ENCODE measurements at places on chromosomes 7 and 10.

DNA sequence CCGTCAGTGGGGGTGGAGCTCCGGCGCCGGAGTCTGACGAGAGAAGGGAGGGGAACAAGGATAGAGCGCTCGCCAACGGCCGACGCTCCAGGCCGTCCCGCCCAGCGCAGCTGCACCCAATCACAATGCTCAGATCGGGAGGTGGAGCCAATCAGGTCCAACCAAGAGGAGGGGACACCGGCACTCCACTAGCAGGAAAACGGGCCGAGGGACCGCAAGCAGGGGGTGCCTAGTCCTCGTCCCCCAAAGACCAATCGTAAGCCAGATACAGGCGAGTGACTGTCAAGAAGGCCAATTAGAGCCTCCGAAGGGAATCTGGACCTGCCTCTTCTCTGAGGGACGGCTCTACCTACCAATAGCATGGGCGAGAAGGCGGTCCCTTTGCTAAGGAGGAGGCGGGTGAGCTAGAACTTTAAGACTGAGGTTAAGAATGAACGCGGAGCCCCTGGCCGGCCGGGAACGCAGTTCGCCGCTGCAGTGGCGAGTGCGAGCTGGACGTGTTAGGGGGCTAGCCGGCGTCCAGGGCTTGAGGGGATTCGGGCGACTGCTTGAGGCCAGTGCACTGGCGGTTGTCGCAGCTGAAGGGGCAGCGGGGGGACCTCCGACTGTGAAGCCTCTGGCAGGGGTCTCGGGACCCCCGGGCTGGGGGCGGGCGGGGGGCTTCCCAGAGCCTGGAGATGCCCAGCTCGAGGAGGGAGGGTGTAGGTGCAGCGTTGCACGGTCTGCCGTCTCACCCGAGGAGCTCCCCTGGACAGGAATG lies at the start of gene FBXO24:
Gene FBXO24, plus strand, starts transcription at position 63 of the 760 bp plus-strand sequence. Its CDS starts 298 bp downstream, at position 361.
- DNase-seq: peak; percentile 100

- DNase-seq: no peak
These were observed 483.7 kb upstream of the LRRN3 start for GRCh38 chr7:110607050-110607857.

GRCh38 chr10:69262292-69262751 lies 16.0 kb upstream of the HK1 start:
- no peak for DNase-seq

DNA sequence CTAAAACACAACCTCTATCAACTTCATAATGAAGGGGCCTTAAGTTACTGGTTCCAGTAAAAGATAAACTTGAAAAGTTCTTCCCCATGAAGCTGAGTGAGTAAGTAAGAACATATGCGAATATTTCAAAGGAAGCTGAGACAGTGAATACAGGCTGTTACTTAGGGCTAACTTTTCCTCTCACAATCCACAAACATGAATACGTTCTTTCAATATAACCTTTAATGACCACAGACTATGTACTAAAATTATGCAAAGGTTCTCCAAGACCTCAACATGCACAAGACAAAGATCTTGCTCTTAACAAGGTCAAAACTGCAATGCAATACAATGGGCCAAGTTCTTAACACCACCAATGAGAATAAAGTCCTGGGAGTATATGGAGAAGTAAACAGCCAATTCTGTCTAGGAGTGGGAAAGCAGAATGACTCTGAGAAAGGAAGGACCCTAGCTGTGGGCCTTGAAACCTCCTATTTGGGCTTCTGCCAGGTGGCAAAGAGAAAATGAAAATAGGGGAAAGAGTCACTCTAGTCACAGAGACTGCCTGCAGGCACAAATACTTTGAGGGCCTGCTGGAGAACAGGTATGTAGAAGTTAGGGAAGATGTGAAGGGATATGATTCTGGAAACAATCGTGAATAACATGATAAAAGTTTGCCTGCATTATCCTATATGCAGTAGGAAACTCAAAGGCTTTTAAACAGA lies 43.7 kb downstream of the OSBPL3 start:
- DNase-seq: no peak

DNA sequence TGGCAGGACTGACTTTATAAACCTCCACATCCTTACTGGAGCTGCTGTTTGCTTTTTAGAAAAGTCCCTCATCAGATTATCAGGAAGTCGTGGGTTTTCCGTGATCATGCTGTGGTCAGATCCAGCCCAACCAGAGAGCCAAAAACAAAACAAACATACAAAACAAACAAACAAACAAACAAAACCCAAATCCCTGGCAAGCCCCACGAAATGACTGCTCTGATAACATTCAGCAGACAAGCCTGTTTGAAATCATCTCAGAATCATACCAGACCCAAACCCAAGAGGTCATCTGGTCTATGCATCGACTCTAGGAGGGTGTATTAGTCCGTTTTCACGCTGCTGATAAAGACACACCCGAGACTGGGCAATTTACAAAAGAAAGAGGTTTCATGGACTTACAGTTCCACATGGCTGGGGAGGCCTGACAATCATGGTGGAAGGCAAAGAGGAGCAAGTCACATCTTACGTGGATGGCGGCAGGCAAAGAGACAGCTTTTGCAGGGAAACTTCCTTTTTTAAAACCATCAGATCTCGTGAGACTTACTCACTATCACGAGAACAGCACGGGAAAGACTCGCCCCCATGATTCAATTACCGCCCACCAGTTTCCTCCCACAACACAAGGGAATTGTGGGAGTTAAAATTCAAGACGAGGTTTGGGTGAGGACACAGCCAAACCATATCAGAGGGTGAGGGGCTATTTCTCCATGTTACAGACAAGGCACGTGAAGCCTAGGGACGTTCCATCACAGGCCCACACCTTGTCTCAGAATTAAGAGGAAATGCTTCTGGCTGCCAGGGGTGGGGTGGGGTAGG lies 85.7 kb downstream of the PARP12 start:
- no peak for DNase-seq

- no peak for DNase-seq
These were observed 55.8 kb downstream of the TACC2 start for GRCh38 chr10:122044713-122045112.

- no peak for DNase-seq
These were observed 131.6 kb downstream of the PDE1C start for GRCh38 chr7:31938650-31939049.

GRCh38 chr10:3714967-3715366 lies 70.0 kb downstream of the KLF6 start:
- DNase-seq: no peak

- DNase-seq: no peak
These were observed 236.4 kb downstream of the WDR37 start for GRCh38 chr10:1292611-1293031.

DNA sequence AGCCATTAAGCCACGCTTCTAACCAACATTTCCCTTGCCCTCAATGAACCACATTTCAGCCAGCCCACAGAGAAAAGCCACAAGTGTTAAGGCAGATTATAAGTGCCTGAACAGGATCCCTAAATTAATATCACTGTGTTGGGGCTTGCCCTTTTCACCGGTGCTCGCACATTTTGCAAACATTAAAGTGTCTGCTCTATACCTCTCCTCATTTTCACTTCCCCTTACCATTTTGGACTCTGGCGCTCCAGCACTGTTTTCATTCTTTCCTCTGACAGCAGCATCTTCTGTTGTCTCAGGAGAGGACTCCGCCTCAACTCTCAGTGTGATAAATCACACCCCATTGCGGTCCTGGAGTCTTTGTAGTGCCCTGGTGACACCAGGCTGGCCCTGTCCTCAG lies 274.2 kb downstream of the BAMBI start:
- DNase-seq: no peak

- no peak for DNase-seq
These were observed 133.6 kb downstream of the BMPER start for GRCh38 chr7:34038816-34039470.

DNA sequence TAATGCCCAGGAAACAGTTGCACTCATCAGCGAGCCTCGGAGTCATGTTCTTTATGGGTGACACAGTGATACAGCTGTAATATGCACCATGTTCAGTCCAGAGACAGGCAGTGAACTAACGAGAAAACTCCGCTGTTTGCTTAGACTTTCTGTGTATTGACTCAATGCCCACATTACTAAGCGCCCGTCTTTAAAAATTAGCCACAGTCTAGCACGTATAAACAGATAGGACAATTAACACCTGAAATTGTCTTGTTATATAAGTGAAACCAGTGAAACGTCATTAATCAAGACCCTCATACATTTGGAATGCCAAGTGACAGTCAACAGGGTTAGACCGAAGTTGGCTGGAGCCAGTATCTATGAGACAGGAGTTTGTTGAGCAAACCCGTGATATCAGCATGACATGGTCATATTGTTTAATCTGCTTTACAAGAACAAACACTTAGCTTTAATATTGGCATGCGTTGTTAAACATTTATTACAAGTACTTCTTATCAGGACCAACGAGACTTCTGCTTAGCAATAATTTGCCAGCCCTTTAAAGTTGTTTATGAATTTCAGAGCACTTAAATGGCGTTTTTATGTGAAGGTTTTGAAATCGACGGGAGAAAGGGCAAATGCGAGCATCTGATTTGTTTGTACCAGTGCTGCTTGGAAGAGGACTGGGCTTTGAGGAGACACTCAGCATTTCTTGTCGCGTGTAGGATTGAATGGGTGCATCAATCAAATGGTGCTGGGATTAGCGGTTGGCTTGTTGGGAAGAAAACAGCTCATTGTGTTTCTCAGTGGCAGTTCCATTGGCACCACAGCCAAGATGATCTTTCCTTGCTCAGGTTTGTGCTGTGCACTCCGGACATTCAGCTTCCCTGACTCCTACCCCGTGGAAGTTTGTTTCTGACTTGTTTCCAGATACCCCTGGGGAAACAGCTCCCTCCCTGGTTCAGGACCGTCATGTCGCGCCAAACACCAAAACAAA lies 56.3 kb downstream of the CAMK1D start:
- no peak for DNase-seq
